ENCODE measurements at places on chromosomes 1 and 21.

DNA sequence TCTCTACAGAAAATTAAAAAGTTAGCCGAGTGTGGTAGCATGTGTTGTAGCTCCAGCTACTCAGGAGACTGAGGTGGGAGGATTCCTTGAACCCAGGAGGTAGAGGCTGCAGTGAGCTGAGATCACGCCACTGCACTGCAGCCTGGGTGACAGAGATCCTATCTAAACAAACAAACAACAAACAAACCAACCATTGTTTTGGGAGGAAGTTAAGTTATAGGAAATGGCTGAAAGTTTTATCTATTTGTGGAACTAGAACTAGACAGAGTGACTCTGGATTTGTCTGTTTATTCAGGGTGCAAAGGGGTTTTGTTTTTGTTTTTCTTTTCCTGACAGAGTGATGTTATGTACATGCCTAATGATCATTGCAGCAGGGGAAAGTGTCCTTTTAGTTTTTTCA, 31.0 kb downstream of the ZNF362 start:
- DNase-seq: no peak

DNA sequence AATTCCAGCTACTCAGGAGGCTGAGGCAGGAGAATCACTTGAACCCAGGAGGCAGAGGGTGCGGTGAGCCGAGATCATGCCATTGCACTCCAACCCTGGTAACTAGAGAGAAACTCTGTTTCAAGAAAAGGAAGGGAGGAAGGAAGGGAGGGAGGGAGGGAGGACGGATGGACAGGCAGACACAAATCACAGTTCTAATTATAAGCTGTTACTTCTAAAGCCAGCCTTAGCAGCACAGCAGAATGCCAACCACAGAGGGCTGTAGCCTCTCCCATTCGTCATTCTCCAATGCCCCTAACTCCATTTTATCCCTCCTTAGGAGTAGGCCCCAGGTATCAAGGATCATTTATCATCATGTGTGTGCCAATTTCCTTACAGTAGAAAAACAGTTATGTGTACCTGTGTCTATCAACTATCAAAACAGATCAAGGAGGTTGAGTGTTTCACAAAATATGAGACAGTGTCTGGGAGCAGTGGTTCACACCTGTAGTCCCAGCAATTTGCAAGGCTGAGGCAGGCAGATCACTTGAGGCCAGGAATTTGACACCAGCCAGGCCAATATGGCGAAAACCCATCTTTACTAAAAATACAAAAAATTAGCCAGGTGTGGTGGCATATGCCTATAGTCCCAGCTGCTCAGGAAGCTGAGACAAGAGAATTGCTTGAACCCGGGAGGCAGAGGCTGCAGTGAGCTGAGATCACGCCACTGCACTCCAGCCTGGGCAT, 19.1 kb downstream of the USP48 start:
- no peak for DNase-seq

GRCh38 chr1:233981042-233981675, 76.7 kb downstream of the SLC35F3 start:
- no peak for DNase-seq

DNA sequence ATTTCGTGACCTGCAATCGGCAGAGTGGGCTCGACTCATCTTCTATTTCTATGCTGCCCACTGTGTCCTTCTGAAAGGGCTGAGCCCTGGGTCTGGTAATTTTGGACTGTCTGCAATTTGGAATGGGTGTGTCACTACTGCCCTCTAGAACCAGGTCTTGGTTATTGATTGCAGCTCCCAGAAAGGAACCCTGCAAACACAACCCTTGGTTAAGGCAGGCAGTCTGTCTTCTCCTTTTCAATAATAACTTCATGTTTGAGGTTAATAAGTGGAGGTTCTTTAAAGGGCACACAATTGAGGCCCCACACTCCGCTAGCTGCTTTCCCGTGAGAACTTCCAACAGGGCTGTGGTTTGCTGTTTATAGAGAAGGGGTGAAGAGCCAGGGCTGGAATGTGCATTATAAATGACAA, 79.9 kb upstream of the LYST start:
- DNase-seq: peak; percentile 37

DNA sequence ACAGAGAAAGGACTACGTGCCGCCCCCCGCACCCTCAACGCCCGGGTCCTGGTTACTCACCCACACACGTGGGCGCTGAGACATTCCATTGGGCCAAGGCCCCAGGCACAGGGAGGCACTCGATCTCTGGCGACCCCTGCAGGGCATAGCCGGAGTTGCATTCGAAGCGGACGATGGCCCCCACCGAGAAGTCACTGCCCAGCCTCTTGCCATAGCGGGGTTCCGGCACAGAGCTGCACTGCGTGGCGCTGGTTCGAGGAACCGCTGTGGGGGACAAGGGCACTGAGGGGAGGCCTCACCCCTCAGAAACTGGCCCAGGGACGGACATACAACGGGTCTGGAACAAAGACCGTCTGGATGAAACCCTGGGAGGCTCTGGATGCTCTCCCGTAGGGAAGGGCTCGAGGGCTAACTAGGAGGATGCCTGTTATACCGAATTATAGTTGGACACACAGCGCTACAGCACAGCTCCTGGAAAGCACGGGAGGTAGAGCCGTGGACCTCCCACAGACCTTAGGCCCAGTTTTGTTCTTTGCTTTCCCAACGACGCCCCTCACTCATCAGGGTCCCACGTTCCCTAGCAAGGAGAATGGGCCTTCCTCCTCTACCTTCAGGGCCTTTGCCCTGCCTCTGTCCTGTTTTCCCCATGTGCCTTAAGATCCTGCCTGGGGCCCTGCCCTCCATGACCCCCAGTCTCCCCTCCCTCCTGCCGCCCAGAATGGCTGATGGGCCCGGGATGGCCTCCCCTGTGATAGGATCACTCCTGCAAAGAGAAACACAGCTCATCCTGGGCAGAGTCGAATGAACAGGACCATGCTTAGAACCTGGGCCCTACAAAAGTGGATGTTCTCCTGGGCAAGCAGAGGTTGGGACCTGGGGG, 152.8 kb downstream of the ZSCAN20 start:
- DNase-seq: no peak

- peak; percentile 73 for DNase-seq
Measured at GRCh38 chr1:225318706-225319575, 108.9 kb downstream of the LBR start.

GRCh38 chr1:207349979-207350378, 28.5 kb downstream of the CD55 start:
- DNase-seq: no peak

DNA sequence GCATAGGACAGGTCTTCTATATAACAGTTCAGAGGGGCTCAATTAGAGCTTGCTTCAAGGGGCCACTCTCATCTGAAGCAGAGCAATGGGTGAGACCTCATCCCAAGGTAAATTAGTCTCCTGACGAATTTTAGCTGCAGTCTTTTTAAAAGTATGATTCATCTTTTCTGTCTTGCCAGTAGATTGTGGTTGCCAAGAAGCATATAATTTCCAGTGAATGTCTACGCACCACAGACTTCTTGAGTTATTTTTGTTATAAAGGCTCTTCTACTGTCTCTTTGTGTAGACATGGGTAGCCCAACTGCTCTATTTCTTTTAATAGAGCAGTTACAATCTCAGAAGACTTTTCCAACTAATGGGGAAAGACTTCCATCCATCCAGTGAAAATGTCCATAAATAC, 108.9 kb upstream of the FMN2 start:
- peak; percentile 7 for DNase-seq

- no peak for DNase-seq
Measured at GRCh38 chr1:182984621-182985020, 31.7 kb upstream of the SHCBP1L start.

GRCh38 chr1:52907812-52908153, 13.8 kb downstream of the ECHDC2 start:
- DNase-seq: no peak

- DNase-seq: no peak
Measured at GRCh38 chr1:24386931-24387330, 26.7 kb downstream of the STPG1 start.

GRCh38 chr1:155094622-155094948, 15.9 kb downstream of the EFNA3 start:
- no peak for DNase-seq

- DNase-seq: no peak
Measured at GRCh38 chr1:248268178-248268577, 9.6 kb downstream of the OR2T33 start.

DNA sequence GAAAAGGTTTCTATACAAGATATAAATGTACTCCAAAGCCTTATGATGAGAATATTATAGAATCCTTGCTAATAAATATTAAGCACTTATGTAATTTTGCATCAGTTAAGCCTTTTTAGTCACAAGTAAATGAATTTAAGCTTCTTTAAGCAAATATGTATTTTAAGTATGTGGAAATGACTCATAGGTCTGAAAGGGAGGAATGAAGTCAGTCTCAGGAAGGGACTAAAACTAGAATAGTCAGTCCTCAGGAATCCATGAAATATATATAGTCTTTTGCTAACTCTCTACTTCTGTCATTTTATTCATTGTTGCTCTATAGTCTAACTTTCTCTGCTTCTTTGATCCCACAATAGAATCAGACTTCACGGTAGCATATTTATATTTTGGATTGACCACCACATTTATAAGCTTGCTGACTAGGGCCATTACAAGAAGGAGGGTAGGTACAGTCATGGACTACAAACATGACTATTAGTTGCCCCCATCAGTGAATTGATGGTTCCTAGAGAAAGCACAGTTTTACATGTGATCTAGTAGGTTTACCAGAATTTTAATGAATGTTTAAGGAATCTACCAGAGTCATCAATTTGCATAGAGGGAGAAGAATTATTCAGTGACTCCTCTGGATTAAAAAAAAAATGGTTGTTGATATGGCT, 20.2 kb upstream of the RABGGTB start:
- peak; percentile 84 for DNase-seq

DNA sequence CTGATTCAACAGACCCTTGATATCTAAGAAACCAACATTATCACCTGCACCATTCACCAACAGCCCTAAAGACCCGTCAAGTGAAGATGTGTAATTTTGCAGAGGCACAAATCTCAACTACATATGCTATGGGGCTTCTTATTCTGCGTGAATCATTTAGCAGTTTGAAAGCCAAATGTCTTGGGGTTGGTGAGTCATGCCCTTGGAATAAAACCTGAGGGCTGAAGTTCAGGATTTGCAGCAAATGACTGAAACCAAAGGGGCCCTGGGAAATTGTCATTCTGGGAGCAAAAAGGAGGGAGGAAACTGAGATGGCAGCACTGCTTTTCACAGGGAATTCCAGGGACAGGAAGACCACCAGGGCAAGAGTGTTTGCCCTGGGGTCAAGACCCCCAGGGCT, 79.2 kb upstream of the TNR start:
- DNase-seq: peak; percentile 27

DNA sequence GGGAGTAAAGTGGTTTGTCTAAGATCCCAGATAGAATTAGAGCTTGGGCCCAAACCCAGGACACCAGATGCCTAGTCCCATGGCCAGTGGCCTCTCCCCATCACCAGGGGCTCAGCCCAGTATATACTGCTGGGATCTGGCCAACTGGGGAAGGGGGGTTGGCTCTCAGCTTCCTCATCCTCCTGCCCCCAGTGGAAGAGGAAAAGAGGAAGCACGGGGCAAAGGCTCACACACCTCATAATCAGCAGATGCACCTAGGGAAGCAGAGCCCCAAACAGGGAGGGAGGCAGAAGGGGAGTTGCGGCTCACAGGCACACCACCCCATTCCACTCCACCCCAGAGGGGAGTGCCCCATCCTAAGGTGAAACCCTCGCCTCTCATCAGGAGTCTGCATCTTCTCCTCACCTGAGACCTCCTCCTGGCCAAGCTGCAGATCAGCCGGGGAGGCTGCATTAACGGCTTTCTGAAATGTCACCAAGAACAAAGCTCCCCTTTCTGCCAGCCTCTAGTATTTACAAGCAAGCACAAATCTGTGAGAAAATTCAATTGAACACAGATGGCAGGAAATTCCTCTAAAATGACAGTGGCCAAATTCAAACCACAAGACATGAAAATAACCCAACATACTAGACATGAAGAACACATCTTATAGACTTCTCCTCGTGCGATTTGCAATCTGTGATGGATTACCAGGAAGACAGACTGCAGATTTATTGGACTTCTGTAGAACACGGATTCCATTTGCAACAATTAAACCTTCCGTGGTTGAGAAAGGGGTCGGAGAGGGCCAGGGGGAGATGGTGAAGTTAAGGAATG, 82.8 kb downstream of the GLIS1 start:
- DNase-seq: peak; percentile 90

- peak; percentile 65 for DNase-seq
Measured at GRCh38 chr1:27235827-27236226, 1.4 kb downstream of the WDTC1 start.

DNA sequence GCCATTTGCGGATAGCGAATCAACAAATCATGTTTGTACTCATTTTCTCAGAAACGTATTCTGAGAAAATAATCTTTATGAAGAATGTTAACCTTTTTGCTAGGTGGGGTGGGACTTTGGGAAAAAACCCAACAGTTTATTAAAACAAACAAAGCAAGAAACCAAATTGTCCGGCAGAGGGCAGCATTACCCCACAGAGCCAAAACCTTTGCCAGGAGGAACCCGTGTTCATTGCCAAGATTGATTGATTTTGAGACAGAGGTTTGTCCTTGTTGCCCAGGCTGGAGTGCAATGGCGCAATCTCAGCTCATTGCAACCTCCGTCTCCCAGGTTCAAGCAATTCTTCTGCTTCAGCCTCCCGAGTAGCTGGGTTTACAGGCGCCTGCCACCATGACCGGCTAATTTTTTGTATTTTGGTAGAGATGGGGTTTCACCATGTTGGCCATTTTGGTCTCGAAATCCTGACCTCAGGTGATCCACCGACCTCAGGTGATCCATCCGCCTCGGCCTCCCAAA, 70.8 kb upstream of the RHOU start:
- peak; percentile 88 for DNase-seq

DNA sequence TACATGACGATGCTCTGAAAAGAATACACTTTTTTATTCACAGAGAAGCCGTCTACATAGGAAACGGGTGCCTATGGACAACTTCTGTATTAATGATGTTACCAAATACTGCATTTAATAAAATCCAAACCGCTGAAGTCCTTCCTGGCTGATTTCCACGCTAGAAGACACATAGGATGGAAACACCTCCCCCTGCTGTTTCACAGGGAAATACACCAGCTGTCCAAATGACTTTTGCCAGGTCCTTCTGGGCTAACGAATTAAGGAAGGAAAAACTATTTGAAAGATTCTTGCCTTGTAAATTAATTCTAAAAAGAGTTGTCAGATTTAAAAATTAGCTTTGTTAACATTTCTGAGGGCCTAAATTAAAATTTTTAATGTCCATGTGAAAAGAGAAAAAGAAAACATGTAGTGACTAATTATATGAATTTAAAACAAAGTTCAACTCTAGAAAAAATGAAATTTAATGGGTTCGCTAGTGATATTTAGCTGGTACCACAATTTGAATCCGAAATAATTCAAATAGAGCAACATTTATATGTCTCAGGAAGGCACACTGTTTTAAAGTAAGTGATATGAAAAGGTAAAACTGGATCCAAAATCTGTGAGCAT, 146.0 kb downstream of the RERE start:
- peak; percentile 41 for DNase-seq

- no peak for DNase-seq
Measured at GRCh38 chr1:209628618-209629299, 23.5 kb downstream of the LAMB3 start.

- DNase-seq: no peak
Measured at GRCh38 chr1:1003618-1004419, 3.9 kb upstream of the HES4 start.

Data from adipocyte (in vitro differentiated cells).